Activated naive CD4-positive, alpha-beta T cell (primary cell): ENCODE measurements at places on chromosomes 2 and 18.

DNA sequence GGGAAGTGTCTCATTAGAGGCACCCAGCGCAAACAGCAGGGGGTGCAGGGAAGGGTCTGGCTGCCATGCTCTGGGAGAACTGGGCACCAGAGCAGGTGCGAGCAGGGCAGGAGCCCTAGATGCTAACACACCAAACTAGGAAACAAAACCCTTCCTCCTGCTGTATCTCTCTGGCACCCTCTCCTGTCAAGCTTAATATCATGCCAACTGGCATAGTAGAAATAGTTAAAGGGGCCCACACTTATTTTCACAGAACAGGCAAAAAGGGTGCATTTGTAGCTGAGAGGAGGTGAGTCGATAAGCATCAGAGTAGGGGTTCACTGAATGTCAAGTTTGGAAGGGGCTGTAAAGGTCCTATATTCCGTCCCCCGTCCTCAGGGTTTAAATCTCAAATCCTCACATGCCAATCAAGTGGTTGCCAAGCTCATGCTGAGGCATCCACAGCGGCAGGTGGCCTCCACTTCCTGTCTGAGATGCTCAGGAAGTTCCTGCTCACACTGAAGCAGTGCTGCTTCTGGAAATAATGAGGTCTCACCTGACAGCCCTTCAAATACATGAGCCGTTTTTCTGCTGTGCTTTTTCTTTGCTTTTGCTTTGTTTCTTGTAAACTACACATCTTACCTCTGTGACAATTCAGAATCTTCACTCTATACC, 14.9 kb upstream of the ACKR3 start:
- DNase-seq, result no peak

- DNase-seq, result peak; percentile 85
Measured at GRCh38 chr2:113979191-113980128, 89.6 kb downstream of the ACTR3 start.

DNA sequence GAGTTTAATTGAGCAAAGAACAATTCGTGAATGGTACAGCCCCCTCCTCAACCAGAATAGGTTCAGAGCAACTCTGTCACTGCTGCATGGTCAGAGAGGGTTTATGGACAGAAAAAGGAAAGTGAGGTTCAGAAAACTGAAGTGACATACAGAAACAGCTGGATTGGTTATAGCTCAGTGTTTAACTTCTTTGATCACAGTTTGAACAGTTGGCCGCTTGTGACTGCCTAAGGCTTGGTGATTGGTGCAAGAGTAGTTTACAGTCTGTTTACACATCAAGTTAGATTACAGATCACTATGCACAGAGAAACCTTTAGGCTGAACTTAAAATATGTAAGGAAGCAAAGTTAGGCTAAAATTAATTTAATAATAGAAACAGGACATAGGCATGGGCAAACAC, 459.2 kb downstream of the KCNJ3 start:
- no peak for DNase-seq

- DNase-seq, result no peak
Measured at GRCh38 chr2:16218625-16219024, 278.3 kb downstream of the MYCN start.

GRCh38 chr2:129396980-129397599, 582.4 kb upstream of the RAB6C start:
- DNase-seq, result no peak

DNA sequence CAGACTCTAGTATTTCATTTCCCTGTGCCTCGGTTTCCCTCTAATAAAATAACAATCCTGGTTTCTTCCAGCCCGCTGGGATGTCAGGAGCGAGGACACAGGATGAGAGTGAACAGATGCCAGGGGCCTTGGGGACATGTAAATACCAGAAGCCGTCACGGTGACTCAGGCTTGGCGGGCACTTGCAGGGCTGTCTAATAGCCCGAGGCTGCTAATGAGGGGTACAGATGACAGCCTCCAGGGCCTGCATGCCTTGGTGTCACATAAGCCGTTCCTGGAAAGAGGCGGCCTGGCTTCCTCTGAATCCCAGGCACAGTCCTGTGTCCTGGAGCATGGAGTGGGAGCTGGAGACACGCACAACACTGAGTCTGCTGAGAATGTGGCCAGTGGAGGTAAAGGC, 28.2 kb downstream of the HS1BP3 start:
- no peak for DNase-seq

- no peak for DNase-seq
Measured at GRCh38 chr2:46569061-46569560, 89.7 kb downstream of the TMEM247 start.

DNA sequence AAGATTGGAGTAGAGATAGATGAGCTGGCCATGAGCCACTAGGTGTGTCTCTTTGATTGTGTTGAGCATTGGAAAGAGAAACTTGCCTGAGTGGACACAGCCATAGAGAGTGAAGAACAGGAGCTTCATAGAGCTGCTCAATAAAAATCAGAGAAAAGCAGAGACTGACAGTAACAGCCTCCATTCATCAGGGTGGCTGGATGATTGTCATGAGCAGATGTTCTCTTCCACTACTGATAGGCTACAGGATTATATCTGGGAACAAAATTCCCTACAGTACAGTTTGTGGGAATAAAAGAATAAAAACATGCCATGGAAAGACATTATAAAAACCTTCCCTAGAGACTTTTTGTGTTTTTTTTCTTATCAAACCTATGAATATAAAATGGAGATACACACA, 404.8 kb upstream of the ACVR2A start:
- no peak for DNase-seq

- no peak for DNase-seq
Measured at GRCh38 chr2:239935789-239936758, 89.1 kb downstream of the NDUFA10 start.

DNA sequence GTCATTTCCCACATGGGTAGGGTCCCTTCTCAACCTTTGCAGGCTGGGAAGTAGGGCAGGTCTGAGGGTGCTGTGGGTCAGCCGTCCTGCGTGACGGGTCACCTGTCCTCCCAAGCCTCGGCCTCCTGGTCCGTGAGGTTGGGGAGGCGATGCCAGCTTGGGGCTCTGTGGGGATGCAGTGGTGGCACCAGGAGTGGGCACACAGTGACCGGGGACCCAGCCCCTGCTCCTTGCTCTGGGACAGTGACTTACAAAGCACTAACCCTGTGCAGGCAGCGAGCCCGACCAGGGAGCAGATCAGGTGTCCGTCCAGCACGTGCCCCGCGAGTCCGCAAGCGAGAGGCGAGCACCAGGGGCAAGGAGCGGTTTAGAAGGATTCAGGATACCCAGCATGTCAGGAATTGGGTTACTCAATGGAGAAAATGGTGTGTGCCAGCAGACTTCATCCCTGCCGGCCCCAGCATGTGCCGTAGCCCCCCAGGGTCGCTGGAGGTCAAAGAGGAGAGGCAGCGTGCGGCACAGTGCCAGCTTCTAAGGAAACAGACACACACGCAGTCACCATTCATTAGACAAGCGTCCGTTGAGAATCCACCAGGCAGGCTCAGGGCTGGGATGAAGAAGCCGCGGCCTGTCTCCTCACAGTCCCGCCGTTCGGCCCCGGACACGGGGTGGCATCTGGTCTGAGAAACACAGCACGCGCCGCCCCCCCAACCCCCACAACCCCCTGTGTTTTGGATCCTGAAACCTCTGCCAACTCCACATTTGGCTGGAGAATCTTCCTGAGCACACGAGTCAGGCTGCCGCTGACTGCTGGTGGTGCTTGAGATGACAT, 11.7 kb downstream of the COLEC11 start:
- DNase-seq, result no peak

- peak; percentile 1 for DNase-seq
Measured at GRCh38 chr2:29920130-29920577, 1.2 kb downstream of the ALK start.

- no peak for DNase-seq
Measured at GRCh38 chr18:21163647-21164547, 52.3 kb upstream of the ROCK1 start.
